ENCODE measurements at places on chromosomes 7 and 10.
A peak's percentile ranks its signal among the peaks of the same experiment; 100 is the strongest.

GRCh38 chr10:60846173-60846572, 67.9 kb downstream of the CDK1 start:
- DNase-seq = no peak

DNA sequence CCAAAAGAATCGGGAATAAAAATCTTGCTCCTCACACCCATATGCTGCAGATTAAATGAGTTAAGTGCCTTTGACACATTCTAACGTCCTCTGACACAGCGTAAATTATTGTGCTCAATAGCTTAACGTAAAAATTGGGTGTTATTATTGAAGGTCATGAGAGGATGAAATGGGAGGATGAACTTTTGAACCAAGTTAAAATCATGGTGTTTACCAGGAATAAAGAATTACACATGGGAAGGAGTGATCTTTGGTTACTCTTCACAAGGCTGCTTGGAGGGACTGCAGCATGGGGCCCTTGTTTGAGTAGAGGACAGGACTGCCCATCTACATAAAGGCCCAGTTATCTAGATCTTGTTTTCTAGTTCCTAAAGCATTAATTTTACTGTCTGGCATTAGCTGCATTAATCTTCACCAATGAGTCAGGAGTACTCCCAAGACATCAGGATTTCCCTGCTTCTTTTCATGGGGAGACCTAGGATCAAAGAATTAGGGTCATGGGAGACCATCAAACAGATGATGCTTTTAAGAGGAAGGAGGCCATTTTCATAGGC, 84.9 kb upstream of the PRR15 start:
- DNase-seq = no peak

- DNase-seq = no peak
Measured at GRCh38 chr10:97023401-97024167, 162.2 kb downstream of the SLIT1 start.

DNA sequence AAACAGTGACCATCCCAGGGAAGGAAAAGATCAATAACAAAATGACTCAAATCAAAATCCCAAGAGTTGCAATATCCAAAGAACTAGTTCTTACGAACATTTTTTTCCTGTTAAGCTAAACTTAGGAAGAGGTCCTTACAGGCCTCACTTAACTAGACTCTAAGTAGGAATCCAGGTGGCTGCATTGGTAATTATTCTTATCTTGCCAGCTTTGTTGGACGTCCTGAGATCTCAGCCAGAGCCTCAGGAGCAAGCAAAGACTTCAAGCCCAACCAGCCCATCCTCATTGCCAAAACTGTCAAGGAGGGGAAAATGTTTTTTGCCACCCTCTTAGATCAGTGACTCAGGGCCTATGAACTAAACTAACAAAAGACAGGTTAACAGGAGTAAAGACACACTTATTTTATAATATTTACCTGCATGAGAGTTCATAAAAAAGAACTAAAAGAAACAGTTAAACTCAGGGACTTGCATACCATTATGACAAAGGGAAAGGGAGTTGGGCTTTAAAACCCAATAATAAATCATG, 18.3 kb upstream of the PPP1R9A start:
- no peak for DNase-seq

GRCh38 chr7:2313450-2314208, 612 bp downstream of the SNX8 start:
- DNase-seq = no peak

DNA sequence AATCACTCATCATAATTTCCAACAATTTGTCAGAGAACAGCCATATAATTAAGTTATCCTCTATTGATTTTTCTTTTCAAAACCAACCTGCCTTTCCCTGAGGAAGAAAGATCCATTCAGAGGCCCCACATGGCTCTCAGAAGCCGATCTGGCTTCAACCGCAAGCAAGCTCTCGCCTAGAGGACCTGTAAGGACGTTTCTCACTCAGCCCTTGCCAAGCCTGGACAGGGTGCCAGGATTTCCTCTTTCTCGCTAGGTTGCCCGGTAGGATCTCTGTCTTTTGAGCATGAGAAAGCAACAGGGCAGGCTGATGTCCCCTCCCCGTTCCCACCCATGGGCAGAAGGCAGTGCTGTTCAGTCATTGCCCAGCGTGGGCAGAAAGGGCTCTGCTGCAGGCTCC, 13.0 kb downstream of the AIFM2 start:
- DNase-seq = no peak

GRCh38 chr10:129921801-129922597, 42.1 kb downstream of the EBF3 start:
- no peak for DNase-seq

DNA sequence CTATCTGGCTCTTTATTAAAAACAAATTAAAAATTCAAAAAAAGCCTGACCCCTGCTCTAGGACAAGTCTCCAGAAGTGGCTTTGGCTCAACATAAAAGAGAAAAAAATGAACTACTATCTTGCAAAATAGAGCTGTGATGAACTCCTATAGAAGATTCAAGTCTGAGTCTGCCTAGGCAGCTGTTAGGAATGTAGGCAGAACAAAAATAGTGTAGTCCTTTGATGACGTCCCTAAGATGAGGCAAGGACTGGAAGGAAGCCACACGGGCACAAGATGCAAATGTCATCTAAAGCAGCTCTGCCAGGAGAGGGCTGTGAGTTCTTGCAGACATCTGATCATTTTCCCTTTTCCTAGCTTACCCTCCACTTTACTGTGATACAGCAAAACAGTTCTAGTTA, 20.5 kb downstream of the ASNS start:
- DNase-seq = no peak

- no peak for DNase-seq
Measured at GRCh38 chr10:125085258-125086054, 74.9 kb downstream of the CTBP2 start.

- no peak for DNase-seq
Measured at GRCh38 chr10:119449760-119450461, 92.6 kb downstream of the RGS10 start.

GRCh38 chr10:133403359-133403758, 9.4 kb downstream of the MTG1 start:
- no peak for DNase-seq

- no peak for DNase-seq
Measured at GRCh38 chr7:84122582-84123360, 71.8 kb downstream of the SEMA3A start.

GRCh38 chr7:46969303-46970130, 612.4 kb downstream of the TNS3 start:
- no peak for DNase-seq

GRCh38 chr10:60461688-60462087, 72.0 kb upstream of the ANK3 start:
- DNase-seq = no peak

- DNase-seq = no peak
Measured at GRCh38 chr7:90563286-90563685, 32.8 kb upstream of the CDK14 start.

DNA sequence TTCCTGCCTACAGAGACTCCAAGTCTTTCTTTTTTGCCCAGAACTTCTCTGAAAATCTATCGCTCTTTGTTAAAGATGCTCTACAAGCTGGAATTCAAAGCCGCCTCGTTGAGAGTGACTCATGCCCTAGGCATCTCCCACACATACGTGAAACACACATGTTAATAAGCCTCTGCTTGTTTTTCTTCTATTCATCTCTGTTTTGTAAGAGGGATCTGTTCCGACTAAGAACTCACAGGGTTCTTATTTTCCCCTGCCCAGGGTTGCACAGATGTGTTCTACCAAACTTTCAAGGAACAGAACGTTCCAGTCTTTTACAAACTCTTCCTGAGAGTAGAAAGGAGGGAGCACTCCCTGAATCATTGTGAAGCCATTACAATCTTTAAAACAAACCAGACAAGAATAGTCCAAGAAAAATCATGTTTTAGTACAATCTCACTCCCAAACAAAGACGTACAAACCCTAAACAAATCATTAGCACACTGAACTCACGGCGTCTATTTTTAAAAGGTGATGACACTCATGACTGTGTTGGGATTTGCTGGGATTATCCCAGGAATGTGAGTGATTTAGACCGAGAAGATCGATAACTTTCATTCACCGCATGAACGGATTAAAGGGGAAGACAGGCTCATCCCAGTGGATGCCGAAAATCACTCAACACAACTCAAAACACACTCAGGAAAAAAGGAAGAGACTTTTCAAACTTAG, 55.3 kb upstream of the INPP5A start:
- DNase-seq = no peak

- peak; percentile 23 for DNase-seq
Measured at GRCh38 chr7:99407872-99408378, 472 bp downstream of the PDAP1 start.

- DNase-seq = no peak
Measured at GRCh38 chr7:129911790-129912189, 41.0 kb downstream of the UBE2H start.

GRCh38 chr7:88761779-88762178, 2.3 kb downstream of the ZNF804B start:
- no peak for DNase-seq

DNA sequence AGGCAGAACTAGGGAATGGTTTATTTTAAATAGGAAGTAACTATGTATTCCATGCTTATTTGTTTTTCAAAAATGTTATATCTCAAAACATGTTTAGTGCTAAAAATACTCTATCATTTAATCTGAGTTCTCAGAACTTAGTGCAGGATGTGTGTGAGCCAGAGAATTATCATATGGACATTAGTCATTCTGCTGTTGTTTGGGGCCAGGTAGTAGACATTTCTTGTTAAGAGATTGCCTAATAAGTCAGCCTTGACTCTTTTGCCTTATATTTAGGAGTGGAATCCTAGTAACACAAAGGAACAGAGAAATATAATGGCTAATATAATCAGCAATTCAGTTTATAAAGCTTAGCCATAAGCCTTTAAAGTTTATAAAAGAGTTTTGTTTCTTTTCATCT, 149.8 kb downstream of the CCSER2 start:
- no peak for DNase-seq

DNA sequence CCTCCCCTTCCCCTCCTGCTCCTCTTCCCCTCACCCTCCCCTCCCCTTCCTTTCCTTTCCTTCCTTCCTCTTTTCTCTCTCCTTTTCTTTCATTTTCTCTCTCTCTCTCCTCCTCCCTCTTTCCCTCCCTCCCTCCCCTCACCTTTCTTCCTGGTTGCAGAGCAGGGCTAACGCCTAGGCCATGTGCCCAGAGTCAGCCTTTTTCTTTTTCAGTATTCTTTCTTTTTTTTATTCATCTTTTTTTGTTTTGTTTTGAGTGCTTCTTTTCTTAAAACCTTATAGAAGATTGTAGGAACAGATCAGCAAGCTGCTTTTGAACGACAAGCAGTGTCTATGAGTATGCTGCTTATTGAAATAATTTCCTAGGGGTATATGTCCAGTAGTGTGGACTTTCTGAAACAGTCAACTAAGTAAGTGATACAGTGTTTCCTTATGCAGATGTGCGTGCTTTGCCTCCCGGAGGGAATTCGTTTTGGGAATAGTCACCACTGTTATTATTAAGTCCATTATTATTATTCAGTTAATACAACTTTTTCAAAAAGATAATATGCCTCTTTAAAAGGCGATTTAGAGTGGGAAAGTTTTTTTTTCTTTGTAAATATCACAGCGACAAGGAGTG, 219.2 kb downstream of the CAMK1D start:
- DNase-seq = no peak

- no peak for DNase-seq
Measured at GRCh38 chr7:85699482-85699881, 512.6 kb upstream of the SEMA3D start.

GRCh38 chr10:93181271-93182048, 107.8 kb downstream of the CYP26A1 start:
- DNase-seq = no peak

GRCh38 chr7:72309476-72309875, 102.7 kb downstream of the CALN1 start:
- no peak for DNase-seq

DNA sequence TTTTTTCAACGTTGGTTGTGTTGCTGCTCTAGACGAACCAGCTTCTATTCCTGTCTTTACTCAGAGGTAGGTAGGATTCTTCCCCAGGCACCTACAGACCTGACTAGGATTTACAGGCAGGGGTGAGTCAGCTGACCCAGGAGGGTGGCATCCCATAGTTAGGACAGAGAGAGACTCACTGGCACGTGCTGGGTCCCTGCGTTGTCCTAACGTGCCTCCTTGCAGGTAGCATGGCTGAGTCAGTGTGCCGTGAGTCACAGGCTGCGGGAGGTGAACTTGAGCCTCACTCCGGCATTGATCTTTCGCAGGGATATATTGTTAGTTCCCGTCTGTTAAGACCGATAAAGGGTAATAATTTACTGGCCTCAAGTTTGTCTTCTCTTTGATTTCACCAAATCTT, 96.5 kb downstream of the PFKFB3 start:
- DNase-seq = no peak

- DNase-seq = no peak
Measured at GRCh38 chr7:4274286-4274685, 407.8 kb upstream of the FOXK1 start.

GRCh38 chr10:58577437-58577777, 64.7 kb downstream of the BICC1 start:
- DNase-seq = no peak

DNA sequence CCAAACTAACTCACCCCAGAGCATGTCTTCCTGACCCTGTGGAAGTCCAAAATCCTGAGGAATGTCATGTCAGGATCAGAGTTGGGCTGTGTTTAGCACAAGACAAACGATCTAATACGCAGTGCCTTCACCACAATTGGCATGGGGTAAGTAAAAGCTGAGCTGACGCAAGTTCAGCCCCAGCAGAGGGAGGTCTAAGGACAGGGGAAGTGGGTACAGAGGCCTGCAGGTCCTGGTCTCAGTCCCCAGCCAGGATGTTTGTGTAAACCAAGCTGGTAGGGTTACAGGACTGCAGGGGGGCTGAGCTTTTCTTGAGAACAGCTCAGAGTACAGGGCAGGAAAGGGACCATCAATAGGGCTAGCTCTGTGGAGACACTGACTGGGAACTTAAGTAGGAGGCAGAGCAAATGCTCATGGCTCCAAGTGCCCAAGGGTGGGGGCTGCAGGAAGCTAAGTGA, 5.3 kb upstream of the KCNIP2 start:
- DNase-seq = no peak

- DNase-seq = no peak
Measured at GRCh38 chr7:153835103-153835502, 217.1 kb upstream of the DPP6 start.

Data from substantia nigra (tissue), 51 donors.